Activated naive CD4-positive, alpha-beta T cell treated with anti-CD3 and anti-CD28 coated beads for 36 hours (primary cell): ENCODE measurements at places on chromosomes 7 and 10. TPM values are rescaled to one million over a fixed set of nuclear protein-coding genes. Genes with fewer than 3 reads are reported as not detected.

Gene NKX1-2
- not detected for total RNA-seq

Gene HMX3
- total RNA-seq, result not detected

Gene FAM25A
- not detected for total RNA-seq

Gene PCLO
- total RNA-seq, result not detected

Gene TAS2R16
- not detected for total RNA-seq

Gene ZNF783
- 7.1 TPM for total RNA-seq

Gene CALY
- not detected for total RNA-seq

Gene SEMA3D
- not detected for total RNA-seq

Gene COL26A1
- total RNA-seq, result not detected

Gene TAS2R41
- total RNA-seq, result not detected

Gene TSPAN33
- total RNA-seq, result 7.9 TPM

Gene PTPRN2
- 0.54 TPM for total RNA-seq

Gene CUX1
- 25.5 TPM for total RNA-seq

DNA sequence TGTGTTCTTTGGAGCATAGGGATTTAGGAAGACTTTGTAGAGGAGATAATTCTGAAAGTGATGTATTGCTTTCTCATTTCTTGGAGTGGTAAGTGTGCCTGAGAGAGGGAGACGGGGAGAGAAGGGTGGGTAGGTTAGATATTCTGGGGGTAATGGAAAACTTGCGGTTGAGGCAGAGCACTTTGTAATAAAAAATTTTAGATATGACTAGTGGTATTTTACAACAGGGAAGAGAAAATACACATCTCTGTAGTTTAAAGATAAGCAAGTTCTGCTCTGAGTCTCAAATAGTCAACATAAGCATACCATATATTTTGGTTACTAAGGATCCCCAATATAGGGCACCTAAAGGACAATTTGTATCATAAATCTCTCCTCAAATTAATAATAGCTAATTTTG, 6.6 kb downstream of the VPS50 start:
- no peak for DNase-seq

DNA sequence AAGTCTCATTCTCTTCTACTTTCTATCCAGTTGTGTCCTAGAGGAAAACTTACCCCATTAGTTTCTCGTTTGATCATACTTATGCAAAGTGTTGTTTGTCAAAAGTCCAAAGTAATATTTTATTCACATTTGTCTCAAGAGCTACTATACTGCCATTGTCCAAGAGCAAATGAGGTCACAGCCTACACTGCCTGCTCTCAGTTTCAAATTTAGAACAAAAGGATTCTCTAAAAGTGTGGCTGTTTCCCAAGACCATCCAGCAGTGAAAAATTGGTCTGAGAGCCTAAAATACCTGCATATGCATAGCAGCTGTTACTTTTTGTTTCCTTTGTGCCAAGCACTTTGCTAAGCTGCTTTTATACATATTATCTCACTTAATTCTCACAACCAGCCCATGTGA, 439.5 kb upstream of the NFE2L3 start:
- no peak for DNase-seq

DNA sequence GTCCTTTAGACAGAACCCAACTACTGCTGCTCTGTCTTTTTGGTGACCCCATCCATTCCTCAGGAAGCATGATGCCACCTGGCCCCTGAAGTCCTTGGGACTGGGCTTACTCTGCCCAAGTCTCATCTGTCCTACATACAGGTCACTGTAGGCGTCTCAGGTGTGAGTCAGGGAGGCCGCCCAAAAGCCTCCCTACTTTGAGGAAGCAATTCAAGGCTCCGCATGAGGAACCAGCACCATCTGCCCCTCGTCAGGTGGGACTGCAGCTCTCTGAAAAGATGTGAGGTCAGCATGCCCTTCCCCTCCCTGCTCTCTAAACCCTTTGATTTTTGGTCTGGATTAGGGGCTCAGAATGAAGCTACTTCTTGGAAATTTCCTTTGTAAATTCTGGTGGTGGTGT, 354.8 kb downstream of the CXCL12 start:
- peak; percentile 51 for DNase-seq

- DNase-seq, result no peak
Measured at GRCh38 chr7:90347759-90348158, 1.2 kb downstream of the GTPBP10 start.

- DNase-seq, result no peak
Measured at GRCh38 chr7:142301923-142302550, 44.2 kb upstream of the PRSS58 start.

- no peak for DNase-seq
Measured at GRCh38 chr10:43901302-43901701, 252.6 kb upstream of the ZNF32 start.

GRCh38 chr10:24901686-24902399, 50.6 kb downstream of the PRTFDC1 start:
- peak; percentile 37 for DNase-seq

- no peak for DNase-seq
Measured at GRCh38 chr10:47027108-47027783, 116.0 kb downstream of the PTPN20 start.

DNA sequence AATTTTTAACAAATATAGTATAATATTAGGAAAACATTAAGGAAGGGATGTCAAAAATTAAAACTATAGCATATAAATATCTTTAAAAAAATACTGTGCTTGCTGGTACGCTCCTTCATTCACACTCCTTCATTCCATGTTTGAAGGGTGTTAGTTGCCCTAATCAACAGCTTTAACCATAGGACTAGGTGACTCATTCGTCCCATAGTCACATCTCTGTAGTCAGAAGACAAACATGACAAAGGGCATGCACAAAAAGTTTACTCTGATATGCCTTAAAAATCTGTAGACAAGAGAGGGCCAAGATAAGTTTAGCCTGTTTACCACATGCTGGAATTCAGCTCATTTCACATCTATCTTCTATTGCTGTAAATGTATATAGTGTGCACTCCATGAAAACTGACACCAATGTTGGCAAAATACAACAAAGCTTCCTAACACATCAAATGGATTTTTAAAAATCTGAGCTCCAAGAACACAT, 646 bp downstream of the FAM13C start:
- no peak for DNase-seq
